ENCODE measurements at places on chromosomes 5 and 9. TPM values are rescaled to one million over a fixed set of nuclear protein-coding genes. Genes with fewer than 3 reads are reported as not detected.

DNA sequence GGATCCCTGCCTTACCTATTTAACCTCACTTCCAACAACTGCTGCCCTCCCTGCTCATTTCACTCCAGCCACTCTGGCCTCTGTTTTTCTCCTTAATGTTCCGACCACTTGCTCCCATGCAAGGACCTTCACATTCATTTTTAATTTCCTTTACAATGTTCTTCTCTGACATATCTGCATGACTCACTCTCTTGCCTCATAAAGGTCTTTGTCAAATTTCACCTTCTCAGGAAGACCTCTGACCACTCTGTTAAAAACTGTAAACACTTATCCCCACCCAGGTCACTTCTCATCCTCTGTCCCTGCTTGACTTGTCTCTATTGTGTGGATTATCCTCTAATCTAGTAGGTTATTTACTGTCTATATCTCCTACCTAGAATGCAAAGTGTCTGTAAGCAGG is 751.2 kb downstream of the BRINP1 start:
- H3K27me3 ChIP-seq: no peaks in the 10 kb centered on the region
- no peak overlapping the region for H3K4me3 ChIP-seq
- H3K4me1 ChIP-seq: peaks cover 3% of the 10 kb centered on the region
- no peak for DNase-seq
- no peaks in the 10 kb centered on the region for H3K36me3 ChIP-seq

- no peaks in the 10 kb centered on the region for H3K36me3 ChIP-seq
- no peak overlapping the region for H3K4me3 ChIP-seq
- H3K4me1 ChIP-seq: peaks cover 8% of the 10 kb centered on the region
- H3K27ac ChIP-seq: no peak overlapping the region
- no peak for DNase-seq
- H3K27me3 ChIP-seq: no peaks in the 10 kb centered on the region
Observed at GRCh38 chr5:72015103-72015548, 92.1 kb upstream of the MAP1B start.

- peaks cover 44% of the 10 kb centered on the region for H3K4me1 ChIP-seq
- peak within 1 kb of the TSS; percentile 95 for H3K4me3 ChIP-seq
- no peaks in the 10 kb centered on the region for H3K27me3 ChIP-seq
- peak within 1 kb of the TSS; percentile 93 for H3K27ac ChIP-seq
- DNase-seq: peak; percentile 83
Observed at GRCh38 chr9:112486221-112487007, at the start of gene KIAA1958. KIAA1958 (plus strand) TSS chr9:112486827; CDS start chr9:112574081, 87,254 bp downstream.

DNA sequence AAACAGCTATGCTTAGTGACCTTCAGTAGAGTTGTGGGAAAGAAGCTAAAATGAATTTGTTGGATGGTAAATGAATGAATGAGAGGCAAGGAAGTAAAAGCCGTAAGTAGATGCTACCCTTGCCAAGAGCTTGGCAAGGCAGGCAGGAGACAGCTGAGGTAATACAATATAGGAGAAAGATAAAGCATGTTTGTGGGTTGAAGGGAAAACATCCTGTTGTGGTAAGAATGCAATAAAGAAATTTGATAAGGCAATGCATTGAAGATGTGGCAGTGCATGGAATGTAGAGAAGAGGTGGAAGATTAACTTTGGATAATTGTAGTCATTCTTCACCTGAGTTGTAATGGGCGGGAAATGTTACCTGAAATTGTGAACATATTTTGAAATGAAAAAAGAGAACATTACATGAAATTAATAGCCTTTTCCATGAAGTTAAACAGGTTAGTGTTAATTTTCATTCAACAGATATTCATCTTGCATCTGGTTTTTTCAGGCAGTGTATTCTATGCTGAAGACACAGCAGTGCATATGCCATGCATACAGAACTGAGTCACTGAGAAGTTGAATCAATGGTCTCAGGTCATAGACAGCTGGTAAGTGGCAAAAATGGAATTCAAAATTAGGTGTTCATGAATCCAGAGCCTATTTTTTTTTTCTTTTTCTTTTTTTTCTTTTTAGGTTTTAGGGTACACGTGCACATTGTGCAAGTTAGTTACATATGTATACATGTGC is 43.4 kb upstream of the SPINK5 start:
- DNase-seq: no peak
- H3K4me3 ChIP-seq: no peak overlapping the region
- H3K27me3 ChIP-seq: no peaks in the 10 kb centered on the region
- peaks cover 17% of the 10 kb centered on the region for H3K36me3 ChIP-seq
- H3K4me1 ChIP-seq: no peaks in the 10 kb centered on the region
- H3K27ac ChIP-seq: no peak overlapping the region

GRCh38 chr5:97915106-97915505 is 732.1 kb upstream of the RIOK2 start:
- H3K4me3 ChIP-seq: no peak overlapping the region
- no peaks in the 10 kb centered on the region for H3K4me1 ChIP-seq
- DNase-seq: no peak
- no peak overlapping the region for H3K27ac ChIP-seq

DNA sequence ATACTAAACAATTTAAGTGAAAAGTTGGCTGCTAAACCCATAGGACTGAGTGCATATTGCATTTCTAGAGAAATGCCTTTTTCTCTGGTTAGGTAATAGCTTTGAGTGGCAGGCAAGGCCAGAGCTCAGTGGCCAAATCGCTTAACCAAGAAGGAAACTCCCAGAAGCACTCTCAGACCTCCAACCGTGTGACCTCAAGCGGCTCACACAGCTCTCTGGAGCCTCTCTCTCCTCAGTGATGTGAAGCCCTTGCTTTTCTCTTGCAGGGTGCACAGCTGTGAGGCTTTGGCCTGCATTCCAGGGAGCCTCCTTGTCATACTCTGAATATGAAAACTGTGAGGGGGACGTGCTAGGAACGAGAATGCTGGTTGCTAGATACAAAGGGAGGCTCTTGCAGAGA is 106.7 kb downstream of the INSYN2B start:
- H3K27ac ChIP-seq: no peak overlapping the region
- no peak overlapping the region for H3K4me3 ChIP-seq

- H3K4me3 ChIP-seq: no peak overlapping the region
- DNase-seq: no peak
- no peaks in the 10 kb centered on the region for H3K36me3 ChIP-seq
- peaks cover 5% of the 10 kb centered on the region for H3K4me1 ChIP-seq
- no peaks in the 10 kb centered on the region for H3K27me3 ChIP-seq
Observed at GRCh38 chr5:6246820-6247437, 131.4 kb downstream of the MED10 start.

DNA sequence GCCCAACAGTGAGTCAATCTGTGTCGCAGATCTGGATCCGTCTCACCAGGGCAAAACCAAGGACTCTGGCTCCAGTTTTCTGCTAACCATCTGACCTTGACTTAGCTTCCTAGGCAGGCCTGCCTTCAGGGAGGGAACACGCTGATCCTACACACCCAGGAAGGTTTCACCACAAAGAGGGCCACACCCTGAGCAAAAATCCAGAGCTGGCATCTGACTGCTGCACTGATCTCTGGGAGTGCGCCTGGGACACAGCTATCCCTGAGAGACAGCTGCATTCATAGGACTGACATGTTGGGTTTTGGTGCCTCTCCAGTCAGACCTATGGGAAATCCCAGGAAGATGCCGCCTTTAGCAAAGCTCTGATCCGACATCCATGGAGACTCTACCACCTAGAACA is 47.5 kb downstream of the CDK5RAP2 start:
- peaks cover 28% of the 10 kb centered on the region for H3K4me1 ChIP-seq
- H3K36me3 ChIP-seq: peaks cover 72% of the 10 kb centered on the region
- H3K27me3 ChIP-seq: no peaks in the 10 kb centered on the region
- peak overlapping the region; percentile 13 for H3K27ac ChIP-seq

GRCh38 chr5:107389775-107390148 is 281.0 kb downstream of the EFNA5 start:
- H3K4me3 ChIP-seq: no peak overlapping the region
- H3K27me3 ChIP-seq: peaks cover 6% of the 10 kb centered on the region
- H3K27ac ChIP-seq: no peak overlapping the region
- no peaks in the 10 kb centered on the region for H3K36me3 ChIP-seq
- H3K4me1 ChIP-seq: peaks cover 61% of the 10 kb centered on the region

- DNase-seq: no peak
- peaks cover 42% of the 10 kb centered on the region for H3K4me1 ChIP-seq
- H3K27me3 ChIP-seq: no peaks in the 10 kb centered on the region
- peaks cover 5% of the 10 kb centered on the region for H3K36me3 ChIP-seq
Observed at GRCh38 chr9:112558476-112558875, 71.8 kb downstream of the KIAA1958 start.

GRCh38 chr5:159053708-159054107 is 46.0 kb downstream of the EBF1 start:
- peaks cover 33% of the 10 kb centered on the region for H3K4me1 ChIP-seq
- DNase-seq: no peak
- peaks cover 98% of the 10 kb centered on the region for H3K27me3 ChIP-seq
- H3K36me3 ChIP-seq: no peaks in the 10 kb centered on the region
- no peak overlapping the region for H3K4me3 ChIP-seq

DNA sequence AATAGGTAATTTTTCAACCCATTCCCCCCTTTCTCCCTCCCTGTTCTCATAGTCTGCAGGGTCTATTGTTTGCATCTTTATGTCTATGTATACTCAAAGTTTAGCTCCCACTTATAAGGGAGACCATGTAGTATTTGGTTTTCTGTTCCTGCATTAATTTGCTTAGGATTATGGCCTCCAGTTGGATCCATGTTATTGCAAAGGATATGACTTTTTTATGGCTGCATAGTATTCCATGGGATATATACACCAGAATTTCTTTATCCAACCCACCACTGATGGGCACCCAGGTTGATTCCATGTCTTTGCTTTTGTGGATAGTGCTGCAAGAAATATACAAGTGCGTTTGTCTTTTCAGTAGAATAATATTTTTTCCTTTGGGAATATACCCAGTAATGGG is 761.6 kb upstream of the GRAMD2B start:
- no peak for DNase-seq
- H3K4me3 ChIP-seq: no peak overlapping the region
- no peak overlapping the region for H3K27ac ChIP-seq
- peaks cover 11% of the 10 kb centered on the region for H3K36me3 ChIP-seq
- H3K4me1 ChIP-seq: peaks cover 21% of the 10 kb centered on the region
- H3K27me3 ChIP-seq: no peaks in the 10 kb centered on the region

GRCh38 chr5:9971301-9971700 is 278.4 kb downstream of the ATPSCKMT start:
- no peak for DNase-seq
- no peaks in the 10 kb centered on the region for H3K27me3 ChIP-seq
- no peaks in the 10 kb centered on the region for H3K4me1 ChIP-seq

DNA sequence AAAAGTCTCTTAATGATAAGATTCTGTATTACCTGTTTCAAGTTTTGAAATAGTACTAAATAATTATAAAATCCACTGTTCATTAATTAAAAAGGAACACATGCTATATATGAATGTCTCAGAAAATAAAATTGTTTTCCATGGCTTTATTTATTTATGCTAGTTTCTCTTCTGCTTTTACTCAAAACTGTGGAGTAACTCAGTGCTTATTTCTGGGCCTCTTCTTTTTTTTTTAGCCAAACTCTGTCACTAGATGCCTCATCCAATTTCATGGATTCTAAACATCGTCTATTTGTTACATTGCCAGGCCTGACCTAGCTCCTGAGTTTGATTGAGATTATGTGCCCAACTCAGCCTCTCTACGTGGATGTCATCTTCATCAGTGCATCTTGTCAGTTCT is 1509.7 kb downstream of the MAT2B start:
- no peaks in the 10 kb centered on the region for H3K27me3 ChIP-seq
- H3K4me3 ChIP-seq: no peak overlapping the region
- no peaks in the 10 kb centered on the region for H3K4me1 ChIP-seq
- no peak overlapping the region for H3K27ac ChIP-seq

DNA sequence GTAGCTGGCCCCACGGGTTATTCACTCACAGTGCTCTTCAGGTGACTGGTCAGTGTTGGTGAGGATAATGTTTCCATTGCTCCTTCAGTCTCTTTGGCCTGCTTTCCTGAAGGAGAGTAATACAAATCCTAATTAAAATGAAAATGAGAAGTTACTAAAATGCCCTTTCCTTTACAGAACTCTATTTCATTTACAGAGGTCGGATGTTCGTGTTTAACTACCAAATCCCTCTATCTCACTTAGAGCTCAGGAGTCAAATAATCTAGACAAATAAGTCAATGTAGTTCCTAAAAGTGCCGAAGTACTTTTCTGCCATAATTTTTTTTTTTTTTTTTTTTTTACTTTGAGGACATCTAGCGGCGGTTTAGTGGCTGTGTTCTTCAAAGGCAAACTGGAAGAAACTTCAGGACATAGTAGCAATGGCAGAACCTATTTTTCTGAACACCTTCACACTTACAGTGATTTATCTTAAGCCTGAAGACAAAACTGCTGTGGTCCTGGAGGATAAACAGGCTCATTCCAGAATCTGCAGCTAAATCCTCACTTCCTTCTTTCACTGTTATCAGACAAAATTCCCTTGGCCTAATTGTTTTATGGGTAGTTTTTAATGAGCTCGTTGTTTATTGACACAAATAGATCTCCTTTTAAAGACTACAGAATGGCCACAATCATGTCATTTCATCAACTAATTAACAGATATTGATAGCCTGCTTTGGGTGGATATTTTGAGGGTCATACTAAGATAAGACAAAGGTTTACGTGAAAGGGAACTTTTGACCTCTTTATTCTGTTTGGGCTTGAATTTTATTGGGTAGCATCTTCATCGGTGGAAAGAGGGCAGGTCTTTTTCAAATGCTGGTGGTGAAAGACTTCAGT is 207.6 kb upstream of the DMRTA1 start:
- peaks cover 17% of the 10 kb centered on the region for H3K4me1 ChIP-seq
- DNase-seq: no peak
- no peak overlapping the region for H3K4me3 ChIP-seq

DNA sequence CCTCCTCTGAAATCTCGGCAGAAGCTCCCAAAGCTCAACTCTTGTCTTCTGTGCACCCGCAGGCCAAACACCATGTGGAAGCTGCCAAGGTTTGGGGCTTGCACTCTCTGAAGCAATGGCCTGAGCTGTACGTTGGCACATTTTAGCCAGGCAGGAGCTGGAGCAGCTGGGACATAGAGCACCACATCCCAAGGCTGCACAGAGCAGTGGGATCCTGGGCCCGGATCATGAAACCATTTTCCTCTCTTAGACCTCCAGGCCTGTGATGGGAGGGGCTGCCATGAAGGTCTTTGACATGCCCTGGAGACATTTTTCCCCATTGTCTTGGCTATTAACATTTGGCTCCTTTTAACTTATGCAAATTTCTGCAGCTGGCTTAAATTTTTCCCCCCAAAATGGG is 567.1 kb upstream of the ZNF608 start:
- H3K27me3 ChIP-seq: peaks cover 4% of the 10 kb centered on the region
- H3K27ac ChIP-seq: no peak overlapping the region
- peaks cover 30% of the 10 kb centered on the region for H3K4me1 ChIP-seq
- H3K36me3 ChIP-seq: peaks cover 34% of the 10 kb centered on the region

GRCh38 chr5:39857041-39857440 is 432.3 kb upstream of the DAB2 start:
- no peaks in the 10 kb centered on the region for H3K27me3 ChIP-seq
- H3K27ac ChIP-seq: no peak overlapping the region
- no peaks in the 10 kb centered on the region for H3K36me3 ChIP-seq
- H3K4me3 ChIP-seq: no peak overlapping the region

GRCh38 chr5:62560786-62561185 is 17.8 kb upstream of the LRRC70 start:
- H3K4me3 ChIP-seq: no peak overlapping the region
- H3K27me3 ChIP-seq: no peaks in the 10 kb centered on the region
- no peak for DNase-seq
- peaks cover 13% of the 10 kb centered on the region for H3K4me1 ChIP-seq
- peaks cover 17% of the 10 kb centered on the region for H3K36me3 ChIP-seq
- H3K27ac ChIP-seq: no peak overlapping the region

- no peak overlapping the region for H3K27ac ChIP-seq
- peaks cover 3% of the 10 kb centered on the region for H3K4me1 ChIP-seq
- no peak overlapping the region for H3K4me3 ChIP-seq
Observed at GRCh38 chr5:61245486-61245885, 83.2 kb upstream of the SMIM15 start.

The ADAMTS19 gene
- total RNA-seq: 30.5 TPM

The PCDHB7 gene
- total RNA-seq: 0.23 TPM

The PFN3 gene
- total RNA-seq: 0.48 TPM

The CDC20B gene
- total RNA-seq: not detected

The PCDHGA2 gene
- total RNA-seq: 0.66 TPM

The SLC6A7 gene
- not detected for total RNA-seq

The MCTP1 gene
- total RNA-seq: 3.6 TPM

The SLC6A18 gene
- total RNA-seq: not detected

The OTULINL gene
- 10.6 TPM for total RNA-seq

The TAF11L5 gene
- not detected for total RNA-seq
